Motor neuron (in vitro differentiated cells): ENCODE measurements at places on chromosomes 3 and 15. TPM values are rescaled to one million over a fixed set of nuclear protein-coding genes. Genes with fewer than 3 reads are reported as not detected.

DNA sequence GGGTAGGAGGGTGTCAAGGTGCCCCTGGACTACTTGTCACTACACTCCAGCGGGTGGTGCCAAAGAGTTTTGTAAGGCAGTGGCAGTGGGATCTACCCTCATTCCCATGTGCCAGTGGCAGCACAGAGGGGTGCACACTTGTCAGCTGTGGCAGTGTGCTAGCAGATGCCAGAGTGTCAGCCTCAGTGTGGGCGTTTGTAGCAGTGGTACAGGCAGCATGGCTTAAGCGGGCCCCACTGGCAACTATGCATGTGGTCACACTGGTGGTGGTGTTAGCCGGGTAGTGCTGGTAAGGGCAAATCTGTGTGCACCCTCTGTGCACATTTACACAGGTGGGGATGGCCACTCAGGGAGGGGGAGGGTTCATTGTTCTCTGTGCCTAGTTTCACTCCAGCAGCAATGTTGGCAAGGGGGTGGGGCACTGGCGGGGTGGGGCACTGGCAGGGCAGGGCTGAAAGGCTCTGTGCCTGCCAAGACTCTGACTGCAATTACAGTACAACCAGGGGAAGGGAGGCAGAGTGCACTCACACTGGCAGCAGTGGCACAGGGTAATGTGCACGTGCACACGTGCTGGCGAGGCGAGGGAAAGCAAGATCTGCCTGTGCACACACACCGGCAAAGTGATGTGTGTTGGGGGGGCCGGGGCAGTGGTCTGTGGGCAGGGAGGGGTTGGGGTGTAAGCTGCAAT is 31.8 kb downstream of the MYO9A start:
- no peak for ATAC-seq

DNA sequence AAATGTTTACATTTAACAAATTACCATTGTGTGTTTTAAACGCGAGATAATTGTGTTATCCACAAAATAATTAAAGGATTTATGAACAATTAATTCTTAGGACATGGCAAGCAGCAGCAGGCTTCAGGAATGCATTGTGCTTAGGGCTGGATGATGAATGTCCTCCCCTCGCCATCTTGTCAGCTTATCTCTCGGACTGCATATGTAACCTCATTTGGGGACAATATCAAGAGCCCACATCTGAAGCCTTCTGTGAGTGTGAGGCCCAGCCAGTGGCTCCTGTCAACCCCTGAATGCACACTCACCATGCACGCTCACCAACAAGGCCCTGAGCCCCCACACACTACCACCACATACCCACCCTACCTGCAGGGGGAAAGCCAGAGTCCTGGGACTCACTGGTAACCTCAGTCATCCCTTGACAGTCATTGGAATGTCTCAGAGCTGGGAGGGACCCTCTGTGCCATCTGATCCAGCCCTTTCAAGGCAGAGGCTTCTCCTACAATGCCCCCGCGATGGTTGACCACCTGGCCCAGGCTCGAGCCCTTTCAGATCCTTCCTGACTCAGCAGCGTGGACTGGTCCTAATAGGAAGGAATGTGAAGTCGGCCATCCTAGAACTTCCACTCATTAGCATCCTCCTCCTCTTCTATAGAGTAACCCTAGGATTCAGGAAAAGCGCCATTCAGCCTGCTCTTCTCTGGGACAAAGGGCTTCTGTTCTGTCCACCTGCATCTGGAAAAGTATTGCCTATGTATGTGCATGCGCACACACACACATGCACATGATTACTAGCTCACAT is 38.2 kb downstream of the MRPL46 start:
- no peak for ATAC-seq

DNA sequence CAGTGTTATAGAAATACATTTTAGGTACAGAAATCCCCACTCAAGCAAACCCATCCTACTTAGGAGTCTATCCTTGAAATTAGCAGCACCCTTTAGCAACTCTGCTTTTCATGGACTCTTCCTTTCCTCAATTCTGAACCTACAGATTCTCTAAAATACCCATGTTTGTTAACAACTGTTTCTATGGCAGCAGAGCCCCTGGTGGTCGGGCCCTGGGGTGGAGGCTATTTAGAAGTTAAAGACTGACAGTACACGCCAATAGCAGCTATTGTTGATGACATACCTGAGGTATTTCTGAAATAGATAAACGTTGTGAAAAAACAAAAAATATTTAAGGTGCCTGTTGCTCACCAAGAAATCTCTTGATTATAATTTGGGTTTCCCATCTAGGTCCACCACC is 23.4 kb upstream of the NRG4 start:
- ATAC-seq, result no peak

- ATAC-seq, result no peak
Measured at GRCh38 chr3:5644773-5645670, 457.5 kb downstream of the EDEM1 start.

DNA sequence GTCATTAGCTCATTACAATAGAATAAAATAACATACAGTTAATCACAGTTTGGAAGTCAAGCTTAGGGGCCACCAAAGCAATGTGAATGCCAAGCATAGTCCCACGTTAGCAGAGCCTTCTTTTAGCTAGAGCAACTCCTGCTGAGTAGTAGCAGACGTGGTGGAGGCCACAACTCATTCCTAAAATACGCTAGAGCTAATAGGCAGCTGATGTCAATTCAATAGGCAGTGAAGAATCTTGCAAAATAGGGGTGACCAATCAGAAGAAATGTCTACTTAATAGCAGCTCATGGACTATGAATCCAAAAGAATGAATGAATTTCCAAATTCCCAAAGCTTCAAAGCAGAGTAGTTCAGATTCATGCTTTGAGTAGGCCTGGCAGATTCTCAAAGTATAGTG is 292.9 kb upstream of the RORA start:
- ATAC-seq, result no peak

DNA sequence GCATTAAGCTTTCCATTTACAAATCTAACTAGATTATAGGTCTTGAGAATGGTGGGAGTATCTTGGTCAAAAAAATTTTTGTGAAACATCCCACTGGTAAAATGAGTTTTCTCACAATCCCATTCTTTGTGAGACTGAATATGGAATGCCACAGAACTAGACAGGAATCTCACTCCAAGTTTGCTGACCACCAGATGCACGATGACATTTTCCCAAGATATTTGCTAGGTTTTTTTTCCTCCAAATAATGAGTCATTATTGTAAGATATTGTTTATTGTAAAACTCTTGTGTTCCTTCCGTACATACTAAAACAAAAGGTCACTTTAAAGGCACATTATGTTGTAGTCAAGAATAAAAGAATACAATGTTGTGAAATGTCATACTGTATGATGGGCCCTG is 53.9 kb downstream of the COPS2 start:
- no peak for ATAC-seq

GRCh38 chr15:87703327-87704111 is 553.0 kb downstream of the NTRK3 start:
- ATAC-seq, result no peak

GRCh38 chr15:46304321-46304720 is 669.5 kb downstream of the SQOR start:
- no peak for ATAC-seq

Gene FBXO40
- 0.33 and 0.56 TPM in 2 replicates for total RNA-seq

Gene PAQR5
- 1.3 and 1.5 TPM in 2 replicates for total RNA-seq

DNA sequence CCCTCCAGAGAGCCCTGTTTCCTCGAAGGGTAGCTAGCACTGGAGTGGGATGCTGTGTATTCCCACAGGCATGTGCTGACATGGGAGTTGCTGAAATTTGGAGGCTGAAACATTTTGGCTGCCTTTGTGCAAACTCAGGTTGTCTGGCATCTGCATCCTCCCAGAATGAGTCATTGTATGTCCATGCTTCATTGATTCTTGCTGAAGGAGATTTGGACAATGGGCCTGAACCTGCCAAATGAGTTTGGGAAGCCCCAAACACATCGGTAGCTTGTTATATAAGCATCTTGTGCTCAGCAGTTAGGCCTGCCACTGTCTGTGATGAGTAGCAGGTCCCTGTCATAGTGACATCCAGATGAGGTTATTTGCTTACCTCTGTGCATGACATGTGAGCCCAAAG is 160.0 kb downstream of the IL5RA start:
- no peak for ATAC-seq

DNA sequence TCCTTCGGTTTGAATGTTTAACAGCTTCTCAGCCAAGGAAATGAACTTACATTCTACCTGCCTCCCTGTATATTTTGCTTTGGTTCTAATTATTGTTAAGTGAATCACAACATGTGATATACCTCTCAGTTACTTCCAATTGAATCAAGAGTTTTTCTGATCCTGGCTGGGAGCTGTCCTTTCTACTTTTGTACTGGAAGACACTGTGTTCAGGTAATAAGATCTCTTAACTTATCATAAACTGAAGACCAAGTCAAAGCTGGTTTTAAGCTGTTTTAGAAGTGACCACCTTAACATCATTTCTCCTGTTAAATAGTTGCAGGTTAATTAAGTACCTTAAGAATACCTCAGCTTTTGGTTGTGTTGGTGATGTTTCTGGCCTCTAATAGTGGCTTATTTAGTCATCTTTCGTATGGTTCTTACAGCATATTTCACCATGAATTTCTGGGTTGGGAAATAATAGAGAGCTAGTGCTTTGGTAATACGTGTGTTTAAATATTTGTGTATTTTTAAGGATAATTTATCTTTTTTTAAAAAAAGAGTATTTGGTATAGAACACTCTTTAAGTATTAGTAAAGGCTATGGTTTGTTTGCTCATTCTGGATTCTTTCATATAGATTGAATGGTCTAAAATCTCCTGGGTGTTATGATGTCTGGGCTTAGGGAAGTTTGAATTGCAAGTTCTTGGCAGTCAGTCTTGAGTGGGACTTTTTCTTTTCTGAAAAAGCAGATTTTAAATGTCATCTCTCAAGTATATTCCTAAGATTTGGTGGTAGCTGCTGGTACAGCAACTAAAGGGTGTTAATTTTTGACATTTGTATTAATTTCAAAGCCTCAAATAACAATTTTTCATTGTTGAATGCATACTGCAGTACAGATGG is 1.6 kb downstream of the RAB8B start:
- ATAC-seq, result no peak

DNA sequence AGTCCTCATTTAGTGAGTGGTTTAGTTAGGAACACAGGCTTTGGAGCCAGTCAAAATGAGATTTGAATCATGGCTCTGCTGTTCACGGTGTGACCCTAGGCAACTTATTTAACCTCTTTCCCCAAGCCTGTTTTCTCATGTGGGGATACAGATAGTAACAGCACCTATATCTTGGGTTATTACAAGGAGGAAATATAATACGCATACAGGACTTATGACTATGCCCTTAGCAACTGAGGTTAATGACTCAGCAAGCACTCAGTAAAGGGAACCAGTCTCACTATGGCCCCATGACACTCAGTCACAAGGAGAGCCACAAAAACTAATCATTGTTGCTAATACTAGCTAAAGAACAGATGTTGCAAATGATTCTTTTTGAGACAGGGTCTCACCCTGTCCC is 45.9 kb downstream of the SUMF1 start:
- ATAC-seq, result no peak

DNA sequence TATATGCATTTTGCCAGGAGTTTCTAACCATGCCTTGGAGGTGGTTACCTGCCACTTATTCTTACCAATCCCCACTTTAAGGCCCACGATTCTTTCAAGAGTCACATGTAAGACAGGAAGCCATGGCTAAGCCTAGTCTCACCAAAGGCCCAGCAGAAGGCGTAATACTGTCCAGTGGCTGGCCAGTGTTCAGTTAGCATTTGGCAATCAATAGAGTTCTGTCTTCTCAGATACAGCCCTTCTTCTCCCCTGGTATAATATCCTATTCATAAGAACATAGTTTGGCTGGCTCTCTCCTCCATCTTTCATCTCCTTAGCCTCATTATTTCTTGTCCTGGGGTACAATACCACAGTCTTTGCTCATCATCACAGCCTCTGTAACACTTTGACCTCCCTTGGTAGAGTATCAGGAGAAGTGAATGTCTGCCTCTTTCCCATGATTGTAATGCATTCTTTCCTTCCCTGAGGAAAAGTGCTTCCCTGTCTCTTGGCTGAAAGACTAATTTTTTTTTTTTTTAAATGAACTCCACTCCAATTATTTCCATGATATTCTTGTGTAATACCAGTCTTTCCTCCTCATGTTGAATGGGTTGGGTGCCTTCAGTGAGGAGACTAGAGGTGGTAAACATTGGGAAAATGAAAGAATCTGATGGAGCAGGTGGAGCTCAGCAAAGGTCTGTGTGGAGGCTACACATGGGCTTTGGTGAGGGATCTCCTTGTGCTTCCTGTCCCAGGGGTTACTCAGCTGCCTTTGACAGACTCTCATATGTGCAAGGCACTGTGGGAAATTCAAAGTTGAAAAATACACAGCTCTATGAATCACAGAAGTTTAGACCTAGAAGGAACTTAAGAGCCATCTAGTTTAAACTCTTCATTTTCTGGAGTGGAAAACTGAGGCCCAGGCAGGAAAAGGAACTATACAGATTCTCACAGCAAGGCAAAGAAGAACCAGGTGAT is 218.2 kb downstream of the P3H2 start:
- no peak for ATAC-seq
